ENCODE measurements at places on chromosomes 3 and 15. TPM values are rescaled to one million over a fixed set of nuclear protein-coding genes. Genes with fewer than 3 reads are reported as not detected.

The ITIH4 gene
- 50.6 TPM for total RNA-seq

The THBS1 gene
- total RNA-seq: 1,389 TPM

The EPHB3 gene
- 2.8 TPM for total RNA-seq

The DZIP3 gene
- total RNA-seq: 10.2 TPM
